HTR-8/SVneo (cell line): ENCODE measurements at places on chromosomes 11 and 22.

DNA sequence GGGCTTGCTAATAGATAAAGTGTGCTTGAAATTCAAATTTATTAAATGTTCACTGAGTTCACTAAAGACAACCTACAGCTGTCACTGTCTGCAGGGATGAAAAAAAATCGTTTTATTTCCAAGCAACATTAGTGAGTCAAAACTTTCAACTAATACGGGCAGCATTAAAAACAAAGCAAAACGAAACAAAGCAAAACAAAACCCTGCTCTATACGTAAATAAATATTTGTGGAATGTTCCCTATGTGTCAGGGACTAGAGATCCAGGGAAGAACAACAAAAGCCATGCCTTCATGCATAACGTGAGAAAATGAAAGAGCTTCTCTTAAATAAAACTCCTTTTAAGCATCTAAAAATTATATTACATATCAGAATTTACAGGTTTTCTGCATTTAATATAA is 553 bp downstream of the NAALAD2 start:
- no peak for DNase-seq

GRCh38 chr11:43555816-43556611 is 124.5 kb upstream of the HSD17B12 start:
- no peak for DNase-seq

GRCh38 chr22:50144005-50144614 is 26.4 kb upstream of the PANX2 start:
- DNase-seq = no peak

- peak; percentile 9 for DNase-seq
Observed at GRCh38 chr11:60193687-60194433, 11.0 kb upstream of the MS4A6A start.

DNA sequence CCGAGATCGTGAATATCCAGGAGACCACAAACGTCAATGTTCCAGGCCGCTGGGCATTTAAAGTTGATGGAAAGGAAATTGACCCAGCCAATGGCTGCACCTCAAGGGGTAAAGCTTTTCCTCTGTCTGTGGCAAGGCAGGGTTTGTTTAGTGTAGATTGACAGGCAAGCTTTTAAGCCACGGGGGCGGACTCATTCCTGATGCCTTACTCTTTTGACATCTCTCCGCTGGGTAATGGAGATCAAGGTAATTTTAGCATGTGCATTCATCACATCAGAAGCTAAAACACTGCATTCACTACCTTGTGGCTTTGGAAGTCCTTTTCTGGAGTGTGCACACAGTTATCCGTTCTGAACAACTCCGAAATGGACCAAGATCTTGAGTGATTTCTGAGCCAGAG is 12.6 kb downstream of the TECTA start:
- no peak for DNase-seq

DNA sequence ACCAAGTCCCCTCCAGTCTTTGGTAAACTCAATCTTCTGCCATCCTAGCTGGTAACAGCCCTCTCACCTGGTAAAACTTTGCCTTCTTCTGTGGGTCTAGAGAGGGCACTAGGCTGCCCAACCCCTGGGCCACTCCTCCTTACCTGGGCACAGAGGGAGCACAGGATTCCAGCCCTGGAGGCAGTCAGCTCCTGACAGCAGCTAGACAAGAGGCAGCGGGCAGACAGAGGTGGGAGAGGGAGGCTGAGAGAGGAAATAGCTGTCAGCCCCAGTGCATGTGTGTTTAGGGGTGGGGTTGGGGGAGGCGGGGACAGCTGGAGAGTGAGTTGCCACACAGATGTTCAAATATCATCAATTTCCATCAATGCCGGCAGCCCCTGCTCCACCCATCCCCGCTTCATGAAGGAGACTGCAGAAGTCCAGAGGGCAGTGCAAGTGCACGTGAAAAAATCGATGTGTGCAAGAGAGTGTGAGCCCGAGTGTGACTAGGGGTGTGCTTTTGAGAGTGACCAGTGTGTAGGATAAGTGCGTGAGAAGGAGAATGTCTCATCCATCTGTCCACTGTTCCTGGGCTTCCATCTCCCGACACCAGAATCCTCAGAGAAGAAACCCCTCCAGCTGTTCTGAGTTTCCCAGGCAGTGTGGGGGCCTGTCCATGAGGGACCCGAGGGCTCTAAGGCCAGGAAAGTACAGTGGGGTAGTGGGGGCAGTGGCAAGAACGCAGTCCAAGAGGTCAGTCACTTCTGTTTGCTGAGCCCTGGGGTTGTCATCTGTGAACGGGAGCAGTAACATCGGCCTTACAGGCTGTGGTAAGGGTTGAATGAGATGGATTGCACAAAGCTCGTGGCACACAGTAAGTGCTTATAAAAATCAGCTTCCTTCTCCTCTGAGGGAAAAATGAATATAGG is at the start of gene PTGDR2:
Gene PTGDR2 (minus strand): TSS at position 225 of the 908 bp plus-strand sequence. CDS start 2,228 bp downstream, outside the sequence.
- DNase-seq = no peak

GRCh38 chr11:11995601-11996000 is 12.8 kb downstream of the DKK3 start:
- DNase-seq = no peak

DNA sequence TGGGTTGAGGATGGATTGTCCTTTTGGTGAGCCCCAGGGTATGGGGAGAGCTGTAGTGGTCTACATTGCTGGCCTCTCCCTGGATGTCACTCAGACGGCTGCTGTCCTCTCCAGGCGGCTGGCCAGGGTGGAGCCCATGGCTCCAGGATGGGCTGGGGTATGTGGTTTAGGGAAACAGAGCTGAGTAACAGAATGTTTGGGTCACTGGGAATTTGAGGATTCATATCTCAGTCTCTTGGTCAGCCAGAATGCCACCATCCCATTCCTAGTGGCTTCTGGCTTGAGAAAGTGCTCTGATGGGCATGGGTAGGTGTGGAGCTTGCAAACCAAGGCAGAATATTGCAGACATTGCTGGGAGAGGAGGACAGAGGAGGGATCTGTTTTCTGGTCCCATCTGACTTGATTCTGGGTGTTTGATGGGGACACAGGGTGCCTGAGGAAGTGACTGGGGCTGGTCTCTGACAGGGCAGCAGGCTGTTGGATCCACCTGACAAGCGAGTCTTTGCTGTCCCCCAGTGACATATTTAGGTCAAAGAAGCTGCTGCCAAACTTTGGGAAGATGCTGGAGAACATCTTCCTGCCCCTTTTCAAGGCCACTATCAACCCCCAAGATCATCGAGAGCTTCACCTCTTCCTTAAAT is 41.4 kb downstream of the AMPD3 start:
- no peak for DNase-seq

DNA sequence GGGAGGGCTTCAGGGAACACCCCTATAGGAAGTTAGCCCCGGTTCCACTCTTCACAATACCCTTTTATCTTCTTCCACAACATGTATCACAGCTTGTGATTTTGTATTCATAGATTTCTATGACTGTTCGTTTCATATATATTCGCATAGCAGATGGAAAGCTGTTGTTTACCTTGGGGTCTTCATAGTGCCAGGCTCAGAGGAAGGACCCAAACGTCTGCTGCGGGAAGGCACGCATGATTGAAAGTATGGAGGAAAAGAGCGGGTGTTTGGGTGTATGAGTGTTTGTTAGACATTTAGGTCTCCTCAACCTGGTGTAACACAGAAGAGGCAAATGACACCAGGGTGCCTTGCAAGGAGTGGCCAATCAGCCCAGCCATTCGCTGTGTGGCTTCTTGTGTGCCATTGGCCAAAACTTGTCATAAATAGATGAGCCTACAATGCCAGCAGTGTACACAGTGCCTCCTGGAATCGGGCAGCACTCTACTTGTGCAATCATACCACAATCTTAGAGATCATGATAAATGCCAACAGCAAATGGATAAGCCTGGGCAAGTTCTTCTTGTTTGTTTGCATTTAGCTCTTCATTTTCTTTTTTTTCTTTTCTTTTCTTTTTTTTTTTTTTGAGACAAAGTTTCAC is 10.9 kb upstream of the ADA2 start:
- no peak for DNase-seq

GRCh38 chr11:43941257-43941994 is 1.0 kb upstream of the C11orf96 start:
- DNase-seq = no peak

GRCh38 chr11:64206457-64207255 is at the start of gene FERMT3:
TSS of gene FERMT3 (plus strand) at chr11:64206721. CDS start at chr11:64207365, 644 bp downstream.
- no peak for DNase-seq

GRCh38 chr22:37244922-37245722 is 1.1 kb upstream of the RAC2 start:
- DNase-seq = no peak

DNA sequence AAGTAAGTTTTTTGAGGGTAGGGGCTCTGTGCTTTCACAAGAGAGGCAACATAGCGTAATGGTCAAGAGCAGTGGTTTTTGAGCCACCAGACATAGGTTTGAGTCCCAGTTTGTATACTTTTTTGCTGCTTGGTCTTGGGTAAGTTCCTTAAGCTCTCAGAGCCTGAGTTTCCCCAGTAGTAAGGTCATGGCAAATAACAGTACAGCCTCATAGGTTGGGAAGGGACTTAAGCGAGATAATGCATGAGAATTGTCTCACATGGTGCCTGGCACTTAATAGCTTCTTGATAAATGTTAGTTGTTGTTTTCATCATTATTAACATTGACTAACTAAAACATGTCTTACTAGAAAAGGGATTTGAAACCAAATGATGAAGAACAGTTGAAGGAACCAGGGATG is 83.1 kb downstream of the ARFGAP2 start:
- no peak for DNase-seq

- no peak for DNase-seq
Observed at GRCh38 chr22:38756711-38757463, 1.1 kb upstream of the SUN2 start.

GRCh38 chr11:64673279-64673678 is 49.7 kb downstream of the NRXN2 start:
- no peak for DNase-seq

GRCh38 chr11:35017528-35018342 is 101.3 kb downstream of the PDHX start:
- DNase-seq = no peak

- no peak for DNase-seq
Observed at GRCh38 chr11:104046331-104046730, 9.9 kb downstream of the DDI1 start.

GRCh38 chr22:40894417-40894816 is 32.5 kb upstream of the DNAJB7 start:
- no peak for DNase-seq

DNA sequence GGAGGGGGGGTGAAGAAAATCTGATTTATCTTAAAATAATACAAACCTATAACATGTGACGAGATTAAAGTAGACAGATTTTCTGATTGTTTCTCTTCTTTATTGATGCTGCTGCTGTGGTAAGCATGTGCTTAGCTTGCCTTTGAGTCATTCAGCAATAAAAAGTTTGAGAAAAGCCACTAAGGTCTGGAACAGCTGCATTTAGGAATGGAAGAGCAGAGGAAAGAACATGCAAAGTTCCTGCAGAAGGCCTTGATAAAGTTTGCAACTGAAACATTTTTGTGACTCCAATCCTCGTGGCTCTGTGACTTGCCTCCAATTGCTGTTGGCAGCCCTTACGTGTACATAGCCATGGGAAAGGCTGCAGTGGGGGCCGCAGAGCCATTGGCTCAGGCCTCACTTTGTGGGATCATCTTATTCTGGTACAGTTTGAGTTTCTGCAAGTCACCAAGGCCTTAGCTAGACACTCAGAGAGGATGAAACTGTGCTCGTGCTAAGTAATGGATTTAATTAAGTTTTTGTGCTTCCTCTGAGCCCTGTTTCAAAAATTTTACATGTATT is 370.2 kb downstream of the AASDHPPT start:
- DNase-seq = no peak

DNA sequence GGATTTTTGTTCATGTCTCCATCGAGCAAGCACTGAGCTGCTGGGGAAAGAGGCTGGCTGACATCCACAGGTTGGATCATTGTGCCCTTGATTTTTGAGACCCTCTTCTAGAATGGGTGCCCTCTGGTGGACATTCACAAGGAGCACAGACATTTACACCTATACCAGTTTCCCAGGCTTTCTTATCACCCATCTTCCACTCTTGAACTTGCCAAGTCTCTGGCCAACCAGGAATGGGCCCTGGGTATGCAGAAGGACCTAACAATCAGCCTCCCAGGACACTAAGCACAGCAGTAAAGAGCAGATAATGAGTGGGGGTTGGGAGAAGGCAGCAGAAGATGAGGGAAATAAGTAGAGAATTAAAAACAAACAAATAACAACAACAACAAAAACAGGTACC is 5.7 kb upstream of the INTS4 start:
- DNase-seq = peak; percentile 75

DNA sequence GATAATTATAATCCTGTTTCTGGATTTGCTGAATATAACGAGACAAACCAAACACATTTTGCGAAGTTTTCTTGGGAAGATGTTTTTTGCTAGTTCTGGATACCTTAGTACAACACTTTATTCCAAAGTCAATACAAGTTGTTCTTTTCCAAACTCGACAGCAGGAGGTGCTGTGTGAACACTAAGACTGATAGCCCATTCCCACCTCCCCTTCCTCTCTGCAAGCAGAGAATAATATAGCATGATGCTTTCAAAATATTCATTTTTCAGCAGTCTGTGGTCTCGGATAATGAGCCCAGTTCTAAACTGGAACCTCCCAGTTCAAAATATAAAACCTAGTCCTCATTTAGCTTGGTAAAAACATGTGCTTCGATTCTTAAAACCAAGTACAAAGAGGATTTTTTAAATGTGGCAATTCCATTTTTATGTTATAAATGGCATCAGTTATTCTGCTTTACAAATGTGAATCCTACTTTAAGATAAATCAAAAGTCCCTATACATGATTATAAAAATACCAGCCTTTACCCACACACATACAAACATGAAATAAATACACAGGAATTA is 129.1 kb downstream of the DCDC1 start:
- no peak for DNase-seq

- no peak for DNase-seq
Observed at GRCh38 chr11:68449951-68450350, 10.6 kb upstream of the PPP6R3 start.

DNA sequence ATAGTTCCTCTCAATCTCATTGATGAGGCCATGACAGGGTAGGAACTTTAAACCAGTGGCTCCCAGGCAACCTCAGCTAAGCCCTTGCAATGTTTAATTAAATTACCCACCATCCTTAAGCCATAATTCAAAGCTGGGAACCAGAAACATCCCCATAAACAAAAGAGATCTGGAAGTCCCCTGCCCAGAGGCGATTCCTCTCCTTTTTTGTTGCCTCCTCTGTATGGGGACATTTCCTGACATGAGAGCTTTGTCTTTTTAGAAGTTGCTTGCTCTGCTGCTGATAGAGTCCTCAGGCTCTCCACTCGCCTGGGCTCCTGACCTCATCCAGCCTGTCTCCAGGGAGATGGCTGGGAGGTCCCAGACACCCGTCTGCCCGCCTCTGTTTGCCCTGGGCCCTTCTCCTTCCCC is 3.2 kb downstream of the DTX4 start:
- DNase-seq = no peak

- no peak for DNase-seq
Observed at GRCh38 chr11:66607126-66607834, 9.2 kb upstream of the RBM14 start.

DNA sequence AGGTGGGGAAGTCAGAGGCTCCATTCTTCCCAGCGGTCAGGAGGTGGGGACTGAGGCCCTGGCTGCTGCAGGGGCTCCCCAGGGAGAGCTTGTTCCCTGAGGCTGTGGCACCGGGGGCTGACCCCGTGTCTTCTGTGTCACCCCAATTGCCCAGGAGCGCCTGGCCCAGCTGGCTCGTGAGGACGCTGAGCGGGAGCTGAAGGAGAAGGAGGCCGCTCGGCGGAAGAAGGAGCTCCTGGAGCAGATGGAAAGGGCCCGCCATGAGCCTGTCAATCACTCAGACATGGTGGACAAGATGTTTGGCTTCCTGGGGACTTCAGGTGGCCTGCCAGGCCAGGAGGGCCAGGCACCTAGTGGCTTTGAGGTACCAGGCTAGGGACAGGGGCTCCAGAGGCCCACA is 53.2 kb downstream of the MYO7A start:
- no peak for DNase-seq

GRCh38 chr11:60657888-60658287 is 41.5 kb upstream of the MS4A8 start:
- DNase-seq = no peak

- no peak for DNase-seq
Observed at GRCh38 chr22:46219636-46220035, 30.5 kb downstream of the CDPF1 start.
